ENCODE measurements at places on chromosomes 12 and 14.

GRCh38 chr14:77120771-77121743 is 20.5 kb downstream of the ZDHHC22 start:
- no peak for DNase-seq

GRCh38 chr14:35400648-35401421 is 3.7 kb downstream of the NFKBIA start:
- no peak for DNase-seq

- no peak for DNase-seq
Measured at GRCh38 chr12:69972136-69972535, 147.1 kb downstream of the MYRFL start.

DNA sequence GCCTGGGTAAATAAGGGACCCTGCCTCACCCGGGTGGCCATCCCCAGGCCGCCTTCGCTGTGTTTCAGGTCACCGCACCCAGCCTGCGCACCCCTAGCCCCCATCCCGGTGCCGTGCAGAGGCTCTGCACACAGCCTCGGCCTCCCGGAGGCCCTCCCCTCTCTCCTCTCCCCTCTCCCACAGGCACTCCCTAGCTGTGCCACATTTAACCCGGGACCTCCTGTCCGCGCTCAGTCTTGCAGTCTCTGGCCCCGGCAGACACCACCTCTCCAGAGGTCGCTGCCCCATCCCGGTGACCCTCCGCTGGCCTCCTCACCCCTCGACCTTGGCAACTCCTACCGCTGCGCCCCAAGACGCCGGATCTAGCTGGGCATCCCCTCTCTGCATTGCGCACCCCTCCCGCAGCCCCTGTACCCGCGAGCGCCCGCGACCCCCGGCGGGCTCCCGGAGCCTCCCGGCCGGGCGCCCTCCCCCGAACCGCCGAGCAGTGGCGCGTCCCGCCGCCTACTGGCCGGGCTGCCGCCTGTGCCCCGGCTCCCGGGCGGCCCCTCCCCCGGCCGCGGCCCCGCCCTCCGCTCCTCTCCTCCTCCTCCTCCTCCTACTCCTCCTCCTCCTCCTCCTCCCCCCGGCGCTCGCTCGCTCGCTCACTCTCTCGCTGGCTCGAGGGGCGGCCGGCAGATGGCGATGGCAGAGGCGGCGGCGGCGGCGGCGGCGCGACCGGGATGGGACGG is 120.7 kb downstream of the AACS start:
- peak; percentile 88 for DNase-seq

- DNase-seq = no peak
Measured at GRCh38 chr14:103724116-103724515, 8.5 kb downstream of the ZFYVE21 start.

DNA sequence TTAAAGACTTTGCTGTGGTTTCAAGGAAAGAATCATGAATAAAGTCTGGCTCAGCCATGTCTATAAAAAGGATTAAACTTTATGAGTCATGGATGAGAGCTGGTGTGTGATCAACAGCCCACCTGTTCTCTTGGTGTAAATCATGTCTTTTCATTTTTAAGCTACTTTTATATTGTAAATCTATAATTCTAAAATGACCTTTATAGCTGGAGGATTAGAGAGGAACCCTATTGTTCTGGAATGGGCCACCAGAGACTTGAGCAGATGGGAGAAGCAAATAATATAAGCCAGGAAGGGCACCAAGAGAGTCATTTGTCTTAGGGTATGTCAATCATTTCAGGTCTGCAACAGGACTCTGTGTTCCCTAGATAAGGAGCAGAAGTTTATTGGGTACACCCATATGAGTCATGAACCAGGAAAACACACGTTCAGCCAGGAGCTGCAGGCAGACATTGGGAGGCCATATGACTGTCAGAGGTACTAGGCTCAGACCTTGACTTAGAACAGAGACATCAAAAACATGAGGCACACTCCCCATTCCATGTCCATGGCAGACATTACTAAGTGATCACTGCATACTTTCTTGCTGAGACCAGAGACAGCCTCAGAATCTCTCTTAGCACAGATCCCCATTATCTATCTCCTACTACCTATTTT is 49.3 kb downstream of the NDUFA12 start:
- DNase-seq = peak; percentile 18

DNA sequence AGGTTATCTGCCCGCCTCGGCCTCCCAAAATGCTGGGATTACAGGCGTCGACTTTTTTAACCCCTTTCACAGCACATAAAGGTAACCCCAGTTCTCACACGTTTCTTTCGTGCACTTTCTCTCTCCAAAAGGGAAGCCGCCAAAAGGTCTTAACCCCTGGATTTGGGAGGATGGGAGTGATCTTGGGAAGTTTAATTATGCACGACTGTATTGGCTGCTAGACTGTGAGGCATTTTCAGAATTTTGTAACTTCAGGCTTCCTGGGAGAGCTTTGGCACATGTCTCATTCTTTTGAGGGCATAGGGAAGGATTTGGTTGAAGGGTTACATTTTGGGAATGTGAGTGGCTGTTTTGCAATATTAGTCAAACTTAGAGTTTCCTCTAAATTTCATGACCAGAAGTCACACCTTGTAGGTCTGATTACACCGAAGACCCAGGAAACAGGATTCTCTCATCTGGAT is 1.4 kb upstream of the SMARCC2 start:
- no peak for DNase-seq

Measured in ACHN (cell line).